Fibroblast of the aortic adventitia (primary cell): ENCODE measurements at places on chromosomes 7 and 10.

GRCh38 chr7:111796671-111797070, 234.4 kb upstream of the IMMP2L start:
- DNase-seq, result peak; percentile 32

DNA sequence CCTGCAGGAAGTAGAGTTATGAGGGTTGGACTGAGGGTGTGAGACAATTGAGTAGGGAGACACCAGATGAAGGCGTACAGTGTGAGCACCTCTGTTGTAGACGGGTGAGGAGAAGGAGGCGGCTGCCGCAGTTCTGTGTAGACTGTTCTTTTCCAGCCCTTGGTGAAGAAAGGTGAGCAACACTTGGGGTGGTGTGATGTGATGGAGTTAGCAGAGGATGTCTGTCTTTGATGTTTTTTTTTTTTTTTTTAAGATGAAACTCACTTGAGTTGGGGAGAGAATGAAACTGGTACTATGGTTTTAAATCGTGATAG, 42.8 kb upstream of the RNF216 start:
- DNase-seq, result no peak

DNA sequence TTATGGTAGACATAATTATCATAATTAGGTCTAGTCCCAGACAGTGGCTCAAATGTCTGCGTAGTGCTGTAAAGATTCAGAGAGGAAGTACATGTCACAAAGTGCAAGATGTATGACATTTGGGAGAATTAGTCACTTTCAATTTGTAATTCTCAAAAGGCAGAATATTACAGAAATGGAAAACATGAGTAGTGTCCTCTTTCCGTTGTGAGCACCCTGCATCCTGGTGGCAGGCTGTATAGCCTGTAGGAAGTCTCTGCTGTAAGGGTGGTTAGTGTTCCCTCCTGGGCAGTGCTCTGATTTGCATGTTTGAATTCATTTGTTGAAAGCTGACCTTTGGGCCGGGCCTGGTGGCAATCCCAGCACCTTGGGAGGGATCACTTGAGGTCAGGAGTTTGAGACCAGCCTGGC, 17.0 kb downstream of the CDK14 start:
- peak; percentile 33 for DNase-seq

DNA sequence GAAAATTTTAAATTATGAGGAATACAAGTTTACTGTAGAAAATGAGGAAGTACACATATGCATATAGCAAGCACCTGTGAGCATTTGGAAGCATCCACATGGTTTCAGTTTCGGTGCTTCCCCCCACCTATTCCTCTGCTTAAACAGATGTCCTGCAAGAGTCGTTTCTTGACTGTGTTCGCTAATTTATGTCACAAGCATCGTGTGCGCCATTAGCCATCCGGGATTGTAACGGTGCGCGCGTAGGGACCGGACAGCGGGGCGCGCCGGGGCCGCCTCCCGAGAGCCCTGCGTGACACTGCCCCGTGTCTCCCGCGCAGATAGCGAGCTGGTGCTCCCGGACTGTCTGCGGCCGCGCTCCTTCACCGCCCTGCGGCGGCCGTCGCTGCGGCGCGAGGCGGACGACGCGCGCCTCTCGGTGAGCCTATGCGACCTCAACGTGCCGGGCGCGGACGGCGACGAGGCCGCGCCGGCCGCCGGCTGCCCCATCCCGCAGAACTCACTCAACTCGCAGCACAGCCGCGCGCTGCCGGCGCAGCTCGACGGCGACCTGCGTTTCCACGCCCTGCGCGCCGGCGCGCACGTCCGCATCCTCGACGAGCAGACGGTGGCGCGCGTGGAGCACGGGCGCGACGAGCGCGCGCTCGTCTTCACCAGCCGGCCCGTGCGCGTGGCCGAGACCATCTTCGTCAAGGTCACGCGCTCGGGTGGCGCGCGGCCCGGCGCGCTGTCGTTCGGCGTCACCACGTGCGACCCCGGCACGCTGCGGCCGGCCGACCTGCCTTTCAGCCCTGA, 90.9 kb downstream of the NEURL1 start:
- DNase-seq, result no peak

GRCh38 chr7:141402277-141402996, 148.8 kb upstream of the AGK start:
- DNase-seq, result no peak

DNA sequence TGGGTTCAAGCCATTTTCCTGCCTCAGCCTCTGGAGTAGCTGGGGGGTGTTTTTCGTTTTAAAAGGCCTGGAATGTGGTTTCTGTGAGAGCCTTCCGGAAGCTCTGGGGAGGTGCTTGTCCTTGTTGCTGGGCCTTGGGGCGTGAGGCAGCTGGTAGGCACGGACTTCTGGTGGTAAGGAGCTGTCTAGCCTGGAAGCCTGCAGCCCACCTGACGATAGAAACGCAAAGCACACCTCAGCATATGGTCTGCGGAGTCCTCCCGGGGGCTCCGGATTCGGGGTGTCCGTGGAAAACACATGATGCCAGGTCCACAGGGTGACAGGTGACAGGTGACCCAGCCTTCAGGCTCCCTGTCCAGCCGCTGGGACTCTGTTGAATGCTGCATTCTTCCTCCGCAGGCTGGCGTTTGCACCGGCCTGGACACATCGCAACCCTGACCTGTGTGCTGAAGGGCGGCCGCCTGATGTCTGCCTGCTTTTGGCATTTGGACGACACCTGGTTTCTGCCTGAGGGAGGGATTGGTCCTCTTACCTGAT, 37.3 kb downstream of the INPP5A start:
- no peak for DNase-seq
